ENCODE measurements at places on chromosomes 3 and 15.

GRCh38 chr3:60781935-60782334 lies 469.3 kb downstream of the FHIT start:
- no peak for DNase-seq

- DNase-seq, result no peak
Measured at GRCh38 chr15:76197703-76198455, 113.4 kb downstream of the ETFA start.

- DNase-seq, result no peak
Measured at GRCh38 chr3:193809106-193809505, 216.1 kb downstream of the OPA1 start.

- no peak for DNase-seq
Measured at GRCh38 chr15:52609593-52609992, 40.8 kb upstream of the ARPP19 start.

GRCh38 chr3:191721990-191722389 lies 261.0 kb downstream of the PYDC2 start:
- no peak for DNase-seq

GRCh38 chr15:50059203-50059772 lies 59.7 kb downstream of the ATP8B4 start:
- no peak for DNase-seq

Data from GM13976 (cell line).